ENCODE measurements at places on chromosomes 7 and 10. TPM values are rescaled to one million over a fixed set of nuclear protein-coding genes. Genes with fewer than 3 reads are reported as not detected.

DNA sequence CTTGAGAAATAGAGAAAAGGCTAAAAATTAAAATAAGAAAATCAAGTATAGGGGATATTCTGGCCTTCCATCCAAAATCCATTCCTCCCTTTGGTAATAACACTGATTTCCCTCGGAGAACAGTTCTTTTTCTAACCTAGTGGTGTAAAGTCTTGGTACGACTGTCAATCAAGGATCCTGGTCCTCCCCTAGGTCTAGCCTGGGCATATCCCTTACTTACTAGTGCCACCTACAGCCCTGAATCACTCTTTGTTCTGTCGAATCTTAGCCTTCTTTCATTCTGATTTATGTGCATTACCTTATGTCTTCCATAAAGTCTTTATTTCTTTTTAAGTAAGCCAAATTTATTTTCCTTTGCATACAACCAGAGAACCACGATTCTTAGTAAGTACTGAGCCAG, 298.7 kb upstream of the LRRTM3 start:
- DNase-seq: no peak

- DNase-seq: no peak
These were observed 60.7 kb downstream of the ZMIZ1 start for GRCh38 chr10:79129361-79129997.

DNA sequence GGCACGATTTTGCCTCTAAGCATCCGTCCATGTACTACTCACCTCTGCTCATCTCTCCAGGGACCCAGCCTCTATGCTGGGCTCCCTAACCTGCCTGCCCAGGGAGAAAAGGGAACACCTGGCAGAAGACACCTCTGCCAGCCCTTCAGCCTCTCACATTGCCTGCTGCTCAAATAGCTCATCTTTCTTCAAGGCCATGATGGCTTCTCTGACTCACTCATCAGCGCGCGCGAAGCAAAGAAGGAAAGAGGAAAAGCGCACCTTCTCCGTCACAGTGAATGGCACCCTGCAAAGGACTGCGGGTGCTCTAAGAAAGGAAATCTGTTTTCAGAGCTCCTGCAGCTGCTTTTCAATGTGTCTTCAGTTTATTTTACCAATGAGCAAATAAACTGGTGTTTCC, 174.0 kb downstream of the PRKAG2 start:
- DNase-seq: no peak

The DRGX gene
- 0.16 TPM for total RNA-seq

GRCh38 chr10:117439243-117439912, 64.1 kb upstream of the PDZD8 start:
- DNase-seq: no peak

DNA sequence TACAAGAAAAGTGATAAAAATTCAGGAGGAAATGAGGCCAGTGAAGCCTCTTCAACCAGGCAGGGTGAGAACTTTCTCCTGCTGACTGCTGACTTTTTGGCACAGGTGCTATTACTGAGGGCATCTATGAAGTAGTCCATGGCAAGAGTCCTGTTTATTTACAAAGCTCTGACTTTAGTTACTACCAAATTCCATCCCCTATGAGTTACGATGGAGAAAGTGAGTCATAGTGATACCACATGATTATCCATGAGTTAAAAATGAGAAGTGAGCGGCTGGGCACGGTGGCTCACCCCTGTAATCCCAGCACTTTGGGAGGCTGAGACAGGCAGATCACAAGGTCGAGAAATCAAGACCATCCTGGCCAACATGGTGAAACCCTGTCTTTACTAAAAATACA, 19.9 kb downstream of the CCDC3 start:
- DNase-seq: no peak
